ENCODE measurements at places on chromosomes 12 and 14.

GRCh38 chr12:107761502-107761904, 566 bp upstream of the PRDM4 start:
- DNase-seq, result no peak

GRCh38 chr14:34059925-34060650, 109.2 kb upstream of the EGLN3 start:
- no peak for DNase-seq

DNA sequence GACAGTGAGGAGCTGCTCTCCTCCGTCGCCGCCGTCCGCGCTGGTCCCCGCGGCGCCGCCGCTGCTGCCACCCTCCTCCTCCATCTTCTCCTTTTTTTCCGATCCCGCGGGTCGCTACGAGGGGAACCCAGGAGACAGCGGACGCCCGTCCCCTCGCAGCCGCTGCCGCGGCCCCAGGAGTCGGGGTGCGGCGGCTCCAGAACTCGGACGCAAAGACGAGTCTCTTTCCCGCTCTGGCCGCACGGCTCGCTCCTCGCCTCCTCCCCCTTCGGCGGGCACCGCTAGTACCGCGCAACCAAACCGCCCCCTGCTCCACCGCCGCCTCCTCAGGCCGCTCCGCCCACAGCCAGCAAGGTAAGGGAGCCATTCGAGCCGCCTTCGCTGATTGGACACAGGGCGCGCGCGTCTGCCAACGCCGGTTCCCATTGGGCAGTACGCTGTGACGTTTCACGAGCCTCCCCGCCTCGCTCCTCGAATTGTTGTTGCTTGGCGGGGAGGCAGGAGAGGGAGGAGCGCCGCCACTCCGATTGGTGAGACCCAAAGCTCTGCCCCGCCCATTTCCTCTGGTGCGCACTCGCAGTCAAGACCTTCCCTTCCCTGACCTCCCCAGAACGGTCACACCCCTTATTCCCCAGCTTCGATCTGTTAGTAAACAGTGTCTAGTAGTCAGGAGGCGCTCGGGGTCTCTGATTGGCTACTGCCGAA, at the start of gene RPS6KA5:
TSS of gene RPS6KA5 (minus strand) at position 291 of the 705 bp plus-strand sequence. CDS start at position 84, 207 bp downstream.
- DNase-seq, result peak; percentile 100

- no peak for DNase-seq
Measured at GRCh38 chr14:65972346-65972870, 513.8 kb upstream of the CCDC196 start.

DNA sequence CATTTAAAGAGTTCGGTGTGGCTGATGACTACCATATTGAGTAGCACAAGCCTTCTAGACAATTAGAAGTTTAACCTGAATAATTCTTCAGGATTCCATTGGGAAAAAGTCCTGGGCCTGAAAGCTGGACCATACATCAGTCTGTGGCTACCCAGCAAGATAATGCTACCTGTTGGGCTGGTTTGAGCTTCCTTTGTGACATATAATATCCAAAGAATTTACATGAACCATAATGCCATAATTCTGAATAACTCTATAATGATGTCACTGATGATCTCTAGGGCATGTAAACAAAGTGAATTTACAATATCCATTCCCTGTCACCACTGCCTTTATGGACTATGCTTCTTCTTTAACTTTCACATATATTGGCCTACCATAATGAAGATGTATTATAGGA, 3.8 kb upstream of the YBX3 start:
- no peak for DNase-seq

GRCh38 chr14:52922656-52923055, 28.2 kb downstream of the FERMT2 start:
- DNase-seq, result no peak

GRCh38 chr12:67520606-67521005, 127.9 kb upstream of the DYRK2 start:
- DNase-seq, result no peak

DNA sequence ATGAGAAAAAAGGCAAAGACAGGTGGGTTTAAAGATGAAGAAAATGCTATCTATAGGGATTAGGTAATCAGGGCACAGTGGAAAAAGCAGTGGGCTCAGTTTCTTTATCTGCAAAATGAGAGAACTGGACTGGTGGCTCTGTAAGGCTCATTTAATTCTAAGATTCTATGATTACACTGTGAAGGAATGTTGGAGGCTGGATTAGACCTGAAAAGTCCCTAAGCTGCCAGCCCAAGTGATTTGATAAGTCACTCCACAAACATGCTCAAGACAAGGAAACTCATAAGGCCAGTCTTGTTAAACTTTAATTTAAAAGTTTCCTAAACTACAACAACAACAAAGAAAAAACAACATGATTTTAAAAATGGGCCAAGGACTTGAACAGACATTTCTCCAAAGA, 75.1 kb downstream of the DCAF5 start:
- DNase-seq, result no peak

DNA sequence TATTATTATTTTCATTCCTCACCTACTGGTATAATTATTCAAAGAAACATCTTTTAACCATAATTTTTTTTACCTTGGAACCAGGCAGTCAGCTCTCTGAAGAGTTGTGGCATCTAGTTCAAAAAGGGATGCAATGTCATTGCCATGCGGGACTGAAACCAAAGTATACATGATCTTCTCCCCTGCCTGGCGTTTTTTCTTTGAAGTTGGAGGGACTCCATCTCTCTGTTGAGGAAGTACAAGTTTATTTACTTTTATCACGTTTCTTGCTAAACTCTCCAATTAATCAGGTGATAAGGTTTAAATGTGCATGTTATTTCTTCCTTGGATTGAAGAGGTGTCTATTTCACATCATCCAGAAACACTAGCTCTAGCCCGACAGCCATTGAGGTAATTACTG, 146.6 kb downstream of the ITPR2 start:
- DNase-seq, result no peak

Measured in DMS 273 treated with DMSO at 0.1 percent for 48 hours (cell line).